ENCODE measurements at places on chromosomes 6 and 20.

DNA sequence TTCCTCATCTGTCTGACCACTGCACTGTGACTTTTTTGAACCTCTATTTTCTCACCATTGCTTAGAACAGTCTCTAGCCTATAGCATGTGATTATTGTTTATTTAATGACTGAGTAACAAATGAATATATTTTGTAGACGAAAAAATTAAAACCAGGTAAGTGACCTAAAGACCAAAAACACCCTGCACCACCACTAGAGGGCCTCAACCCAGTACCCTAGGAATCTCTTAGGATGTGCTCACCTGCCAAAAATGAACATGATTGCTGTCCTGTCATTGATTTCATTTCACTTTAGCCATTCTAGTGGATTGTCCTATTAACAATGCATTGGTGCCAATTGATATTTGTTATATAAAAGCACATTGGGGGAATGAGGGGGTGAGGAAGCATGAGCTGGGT is 199.1 kb downstream of the COL9A1 start:
- DNase-seq = no peak

- DNase-seq = no peak
Observed at GRCh38 chr6:328136-328670, 35.9 kb downstream of the DUSP22 start.

DNA sequence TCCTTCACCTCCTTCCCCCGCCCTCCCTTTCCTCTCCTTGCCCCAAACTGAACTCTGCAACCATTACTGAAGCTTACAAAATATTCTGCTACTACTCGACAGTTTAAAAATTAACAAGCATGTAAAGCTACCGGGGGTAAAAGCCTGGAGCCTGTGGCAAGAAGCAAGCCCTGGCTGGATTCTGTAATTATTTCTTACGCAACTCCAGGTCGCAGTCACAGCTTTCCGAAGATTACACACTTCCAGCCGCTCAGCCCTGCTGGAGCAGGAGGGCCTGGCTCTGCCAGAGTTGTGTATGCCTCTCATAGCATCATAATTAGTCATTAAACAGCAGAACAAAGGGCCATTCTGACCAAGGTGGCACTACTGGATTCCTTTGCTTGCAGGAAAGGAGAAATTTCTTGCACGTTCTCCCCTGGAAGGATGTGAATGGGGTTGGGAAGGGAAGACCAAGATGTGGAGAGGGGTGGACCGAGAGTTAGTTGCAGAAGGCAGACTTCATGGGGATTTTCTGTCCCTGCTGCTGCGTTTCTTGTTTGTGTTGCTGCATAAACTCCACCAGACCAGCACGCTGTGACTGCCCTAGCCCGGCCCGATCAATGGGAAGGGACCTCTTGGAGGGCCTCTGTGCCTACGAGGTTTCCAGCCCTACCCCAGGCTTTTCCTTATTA is 23.6 kb downstream of the FOXQ1 start:
- DNase-seq = no peak

DNA sequence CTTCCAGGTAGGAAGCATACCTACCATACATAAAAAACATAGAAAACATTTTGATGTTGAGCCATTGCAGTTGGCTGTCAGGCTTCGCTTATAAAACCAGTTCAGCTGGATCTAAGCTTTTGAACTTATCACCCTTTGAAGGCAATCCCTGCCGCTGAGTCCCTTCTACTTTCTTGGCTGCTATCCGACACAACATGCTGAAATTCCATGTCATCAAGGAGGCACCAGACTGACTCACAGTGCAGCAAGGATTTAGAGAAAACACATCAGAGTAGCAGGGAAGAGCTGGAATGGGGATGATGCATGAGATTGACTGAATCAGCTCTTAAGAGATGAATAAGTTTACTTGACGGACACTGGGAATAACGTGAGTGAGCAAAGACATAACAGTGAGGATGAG is 135.0 kb upstream of the MAN1A1 start:
- DNase-seq = peak; percentile 41

GRCh38 chr6:2047855-2048254 is 197.6 kb downstream of the GMDS start:
- no peak for DNase-seq

GRCh38 chr6:41684311-41685180 is 46.3 kb downstream of the MDFI start:
- no peak for DNase-seq

DNA sequence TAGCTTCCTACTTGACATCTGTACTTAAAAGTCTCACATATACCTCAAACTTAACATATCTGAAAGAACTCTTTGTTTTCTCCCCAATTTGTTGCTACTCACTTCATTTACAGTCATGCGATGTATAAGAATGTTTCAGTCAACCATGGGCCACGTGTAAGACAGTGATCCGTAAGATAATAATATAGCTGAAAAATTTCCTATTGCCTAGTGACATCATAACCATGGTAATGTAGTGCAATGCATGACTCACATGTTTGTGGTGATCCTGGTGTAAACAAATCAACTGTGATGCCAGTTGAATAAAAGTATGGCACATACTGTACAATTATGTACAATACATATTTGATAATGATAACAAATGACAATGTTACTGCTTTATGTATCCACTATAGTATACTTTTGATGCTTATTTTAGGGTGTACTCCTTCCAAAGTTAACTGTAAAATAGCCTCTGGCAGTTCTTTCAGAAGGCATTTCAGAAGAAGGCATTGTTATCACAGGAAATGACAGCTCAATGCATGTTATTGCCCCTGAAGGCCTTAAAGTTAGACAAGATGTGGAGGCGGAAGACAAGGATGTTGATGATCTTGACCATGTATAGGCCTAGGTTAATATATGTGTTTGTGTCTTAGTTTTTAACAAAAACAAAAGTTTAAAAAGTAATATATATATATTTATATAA is 579.0 kb downstream of the EPHA7 start:
- no peak for DNase-seq

DNA sequence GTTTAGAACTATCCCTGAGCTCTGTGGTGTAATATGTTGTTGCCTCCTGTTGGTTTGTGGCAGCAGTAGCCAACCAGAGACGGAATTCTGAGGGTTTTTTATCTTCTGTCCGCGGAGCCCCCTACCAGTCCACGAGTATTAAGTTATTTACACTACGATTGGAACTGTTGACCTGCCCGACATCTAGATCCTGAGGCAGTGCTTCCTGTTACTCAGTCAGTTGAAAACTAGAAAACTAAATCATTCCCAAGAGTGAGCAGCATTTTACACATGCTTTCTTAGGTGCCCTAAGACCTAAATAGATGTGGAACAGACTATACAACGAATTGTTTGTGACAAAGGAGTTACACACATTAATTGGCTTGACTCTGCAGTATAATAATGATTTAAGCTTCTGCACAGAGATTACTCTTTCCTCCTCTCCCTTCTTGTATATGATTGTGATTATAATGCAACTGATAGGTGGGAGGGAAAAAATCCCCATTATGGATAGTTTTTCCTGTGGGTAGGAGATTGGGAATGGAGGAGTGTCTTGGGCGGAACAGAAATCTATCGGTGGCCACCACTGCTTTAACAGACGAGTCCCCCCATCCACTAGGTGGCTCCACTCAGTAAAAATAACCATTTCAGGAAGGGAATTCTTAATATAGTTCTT is 1.7 kb downstream of the LOC128125822 start:
- DNase-seq = peak; percentile 50

GRCh38 chr6:15365273-15365687 is 119.4 kb downstream of the JARID2 start:
- DNase-seq = peak; percentile 59

DNA sequence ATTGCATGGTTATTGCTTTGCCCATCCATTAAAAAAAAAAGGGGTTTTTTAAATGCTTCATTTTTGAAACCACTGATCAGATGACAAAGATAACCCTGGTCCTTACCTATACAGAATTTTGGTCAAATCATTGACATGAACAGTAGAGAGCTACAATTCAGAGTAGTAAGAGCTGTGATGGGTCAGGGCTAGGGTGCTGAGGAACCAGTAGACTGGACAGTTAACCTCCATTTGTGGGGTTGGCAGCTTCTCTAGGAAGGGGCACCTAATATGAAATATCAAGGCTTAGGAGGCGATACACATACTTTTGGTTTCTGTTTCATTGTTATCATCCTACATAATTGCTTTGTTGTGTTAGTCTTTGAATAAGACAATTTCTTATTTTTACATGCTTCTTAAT is 55.1 kb downstream of the ORC3 start:
- no peak for DNase-seq

GRCh38 chr20:588476-588875 is 21.6 kb downstream of the TCF15 start:
- DNase-seq = no peak

DNA sequence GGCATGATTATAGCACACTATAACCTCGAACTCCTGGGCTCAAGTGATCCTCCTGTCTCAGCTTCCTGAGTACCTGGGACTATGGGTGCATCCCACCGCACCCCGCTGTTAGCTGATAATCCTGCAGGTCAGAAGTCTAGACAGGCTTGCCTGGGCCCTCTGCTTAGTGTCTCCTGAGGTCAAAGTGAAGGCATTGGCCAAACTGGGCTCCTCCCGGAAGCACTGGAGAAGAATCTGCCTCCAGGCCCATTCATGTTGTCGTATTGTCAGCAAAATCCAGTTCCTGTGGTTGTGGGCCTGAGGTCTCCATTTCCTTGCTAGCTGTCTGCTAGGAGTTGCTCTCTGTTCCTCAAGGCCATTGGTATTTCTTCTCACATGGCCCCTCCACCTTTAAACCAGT is 6.3 kb upstream of the MROH8 start:
- no peak for DNase-seq

DNA sequence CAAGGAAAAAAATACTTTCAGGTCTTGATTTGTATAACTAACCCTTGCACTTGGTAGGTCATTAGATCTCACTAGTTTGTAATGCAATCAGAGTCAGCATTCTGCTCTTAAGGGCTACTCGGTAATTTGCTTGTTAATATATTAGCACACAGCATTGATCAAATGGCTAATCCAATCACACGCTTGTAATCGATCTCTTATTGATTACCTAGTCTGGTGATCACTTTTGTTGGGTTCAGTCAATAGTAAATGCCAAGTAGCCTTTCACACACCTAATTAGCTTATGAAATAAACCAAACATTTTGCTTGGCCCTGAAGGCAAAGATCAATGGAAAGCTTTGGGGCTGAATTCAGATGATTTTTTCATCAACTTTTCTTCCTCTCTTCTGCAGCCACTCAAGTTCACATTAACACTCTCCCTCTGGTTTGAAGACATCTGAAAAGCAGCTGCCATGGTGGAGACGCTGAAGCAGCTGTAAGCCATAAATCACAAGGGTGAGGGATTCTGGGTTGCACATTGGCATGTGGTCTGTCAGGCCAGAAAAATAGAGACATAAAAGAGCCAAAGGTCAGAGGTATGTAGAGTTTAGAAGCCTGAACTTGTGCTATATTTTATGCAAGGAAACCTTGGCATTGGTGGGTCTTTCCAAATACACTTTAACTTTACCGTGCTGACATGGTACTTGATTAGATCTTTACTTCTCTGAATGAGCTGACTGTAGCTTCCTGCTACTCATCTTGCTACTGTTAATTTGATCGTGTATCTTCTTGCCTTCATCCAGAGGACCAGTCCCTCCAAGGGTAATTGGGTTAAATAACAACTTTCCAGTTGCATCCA is 234.4 kb downstream of the SIM1 start:
- no peak for DNase-seq

DNA sequence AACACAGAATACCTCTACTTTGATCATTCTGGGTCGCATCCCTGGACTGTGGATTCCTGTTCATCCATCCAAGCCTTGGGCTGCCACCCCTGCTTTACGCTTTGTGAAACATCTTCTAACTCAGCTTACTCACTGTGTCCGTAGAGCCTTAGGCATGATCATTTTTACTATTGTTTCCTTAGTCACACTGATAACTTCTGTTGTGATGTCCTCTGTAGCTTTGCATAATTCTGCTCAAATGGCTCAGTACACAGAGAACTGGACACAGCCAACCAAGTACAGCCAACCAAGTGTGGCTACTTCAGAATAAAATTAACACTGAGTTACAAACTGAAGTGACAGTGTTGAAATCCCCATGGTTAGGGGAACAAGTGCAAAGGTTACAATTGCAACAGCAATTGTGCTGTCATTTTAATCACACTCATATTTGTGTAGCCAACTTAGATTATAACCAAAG is 8.6 kb upstream of the FKBP1A start:
- DNase-seq = no peak

GRCh38 chr20:58570204-58570859 is 55.1 kb upstream of the APCDD1L start:
- no peak for DNase-seq

DNA sequence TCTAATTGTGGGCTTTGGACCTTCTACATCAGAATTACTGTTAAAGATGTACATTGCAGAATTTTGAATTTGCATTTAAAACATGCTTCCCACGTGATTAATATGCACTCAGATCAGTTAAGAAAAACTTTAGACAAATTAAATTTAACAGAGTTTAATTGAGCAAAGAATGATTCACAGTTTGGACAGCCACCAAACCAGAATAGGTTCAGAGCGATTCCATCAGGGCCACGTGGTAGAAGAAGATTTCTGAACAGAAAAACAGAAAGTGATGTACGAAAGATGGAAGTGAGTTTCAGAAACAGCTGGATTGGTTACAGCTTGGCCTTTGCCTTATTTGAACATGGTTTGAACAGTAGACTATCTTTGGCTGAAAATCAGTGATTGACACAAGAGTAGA is 704.2 kb upstream of the MAP3K7 start:
- DNase-seq = no peak
